ENCODE measurements at places on chromosomes 5 and 9.

DNA sequence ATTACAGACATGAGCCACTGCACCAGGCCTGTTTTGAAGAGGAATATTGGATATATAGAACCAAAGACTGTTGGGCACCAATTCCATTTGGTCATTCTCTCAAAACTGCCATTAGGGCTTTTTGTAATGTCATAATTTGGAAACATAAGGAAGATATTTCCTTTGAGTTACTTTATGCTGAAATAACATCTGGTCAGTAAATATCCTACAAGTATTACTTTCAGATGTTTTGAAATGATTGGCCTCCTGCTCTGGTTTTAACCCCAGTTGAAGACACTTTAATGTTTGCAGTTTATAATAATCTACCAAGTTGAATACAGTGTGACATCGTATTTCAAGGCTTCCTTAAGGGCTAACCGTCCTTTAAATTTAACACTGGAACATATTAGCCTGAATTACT is 33.6 kb downstream of the LRRTM2 start:
- no peak for DNase-seq

DNA sequence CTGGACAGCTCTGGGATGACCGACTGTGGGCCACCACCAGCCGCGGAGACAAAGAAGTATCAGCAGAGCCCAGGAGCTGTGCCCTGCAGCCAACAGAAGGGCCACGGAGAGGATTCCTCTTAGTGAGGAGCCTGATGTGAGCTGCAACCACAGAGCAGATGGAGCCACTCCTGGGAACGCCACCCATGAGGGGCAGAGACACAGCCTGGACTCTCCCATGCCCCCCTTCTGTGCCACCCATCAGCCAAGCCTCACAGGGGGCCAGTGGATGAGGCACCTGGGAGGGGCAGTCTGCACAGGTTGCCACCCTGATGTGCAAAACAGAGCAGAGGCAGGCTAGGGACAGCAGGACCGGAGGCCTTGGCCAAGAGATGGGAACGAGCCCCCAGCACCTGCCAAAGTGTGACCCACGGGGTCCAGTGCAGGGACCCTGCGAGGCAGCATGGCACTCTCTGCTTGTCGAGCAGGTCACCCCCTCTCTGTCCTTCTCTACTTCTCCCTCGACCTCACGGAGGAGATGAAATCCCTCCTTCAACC is 380.7 kb upstream of the IRX1 start:
- no peak for DNase-seq

DNA sequence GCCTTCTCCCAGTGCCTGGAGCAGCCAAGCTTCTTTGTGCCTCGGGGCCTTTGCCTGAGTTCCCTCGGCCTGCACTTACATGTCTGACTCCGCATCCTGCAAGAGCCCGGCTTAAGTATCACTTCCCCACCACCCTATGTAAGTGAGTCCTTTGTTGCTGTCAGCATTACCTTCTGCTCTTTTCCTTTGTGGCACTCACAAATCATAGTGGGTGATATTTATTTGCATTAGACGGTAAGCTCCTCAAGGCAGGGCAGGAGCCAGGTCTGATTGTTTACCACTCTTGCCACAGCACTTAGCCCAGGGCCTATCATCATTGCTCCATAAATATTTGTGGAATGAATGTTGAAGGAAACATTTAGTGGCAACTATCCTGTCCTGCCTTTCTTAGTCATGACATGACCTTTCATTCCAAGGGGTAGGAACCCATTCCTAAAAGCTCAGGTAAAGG is 4.8 kb downstream of the GM2A start:
- no peak for DNase-seq

DNA sequence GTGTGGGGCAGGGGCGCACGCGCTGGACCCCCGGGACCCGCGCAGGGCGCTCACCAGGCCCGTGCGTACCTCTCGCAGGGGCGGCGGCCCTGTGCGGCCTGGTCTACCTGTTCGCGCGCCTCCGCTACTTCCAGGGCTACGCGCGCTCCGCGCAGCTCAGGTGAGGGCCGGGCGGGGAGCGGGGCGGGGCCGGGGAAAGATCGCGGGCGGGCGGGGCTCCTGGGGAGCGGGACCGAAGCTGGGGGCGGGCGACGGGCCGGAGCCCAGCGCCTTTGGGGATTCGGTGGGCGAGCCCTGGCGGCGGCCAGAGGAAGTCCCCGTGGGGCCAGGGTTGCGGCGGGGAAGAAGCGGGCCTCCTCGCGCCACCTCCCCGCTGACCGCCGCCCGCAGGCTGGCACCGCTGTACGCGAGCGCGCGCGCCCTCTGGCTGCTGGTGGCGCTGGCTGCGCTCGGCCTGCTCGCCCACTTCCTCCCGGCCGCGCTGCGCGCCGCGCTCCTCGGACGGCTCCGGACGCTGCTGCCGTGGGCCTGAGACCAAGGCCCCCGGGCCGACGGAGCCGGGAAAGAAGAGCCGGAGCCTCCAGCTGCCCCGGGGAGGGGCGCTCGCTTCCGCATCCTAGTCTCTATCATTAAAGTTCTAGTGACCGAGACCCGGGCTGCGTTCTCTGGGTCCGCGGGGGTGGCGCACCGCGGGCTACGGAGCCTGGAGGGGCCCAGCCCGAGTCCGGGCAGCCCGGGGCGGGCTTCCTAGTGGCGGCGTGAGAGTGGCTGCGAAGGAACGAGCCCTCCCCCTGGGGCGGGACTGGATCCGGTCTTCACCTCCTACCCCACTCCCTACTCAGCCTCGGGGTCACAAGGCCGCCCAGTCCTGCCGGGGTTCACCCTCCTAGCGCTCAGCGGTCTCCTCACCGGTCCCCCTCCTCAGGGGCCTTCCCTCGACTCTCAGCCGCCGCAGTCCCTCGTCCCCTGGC is 2.4 kb downstream of the LTC4S start:
- no peak for DNase-seq

DNA sequence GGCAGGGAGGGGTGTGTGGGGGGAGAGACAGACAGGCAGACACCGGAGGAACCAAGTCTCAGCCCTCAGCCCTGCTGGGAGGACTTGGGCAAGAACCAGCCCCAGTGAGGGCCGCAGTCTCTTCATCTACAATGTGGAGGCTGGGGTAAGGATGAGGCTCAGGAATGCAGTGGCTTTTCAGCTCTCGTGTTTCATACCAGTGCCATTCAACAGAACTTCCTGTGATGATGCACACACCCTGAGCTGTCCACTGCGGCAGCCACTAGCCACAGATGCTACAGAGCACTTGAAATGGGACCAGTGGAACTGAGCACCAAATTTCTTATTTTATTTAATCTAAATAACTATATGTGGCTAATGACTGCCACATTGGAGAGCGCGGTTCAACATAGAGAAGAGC is 10.7 kb downstream of the CAMK2A start:
- no peak for DNase-seq

GRCh38 chr9:80134487-80134886 is 562.7 kb downstream of the TLE4 start:
- no peak for DNase-seq

DNA sequence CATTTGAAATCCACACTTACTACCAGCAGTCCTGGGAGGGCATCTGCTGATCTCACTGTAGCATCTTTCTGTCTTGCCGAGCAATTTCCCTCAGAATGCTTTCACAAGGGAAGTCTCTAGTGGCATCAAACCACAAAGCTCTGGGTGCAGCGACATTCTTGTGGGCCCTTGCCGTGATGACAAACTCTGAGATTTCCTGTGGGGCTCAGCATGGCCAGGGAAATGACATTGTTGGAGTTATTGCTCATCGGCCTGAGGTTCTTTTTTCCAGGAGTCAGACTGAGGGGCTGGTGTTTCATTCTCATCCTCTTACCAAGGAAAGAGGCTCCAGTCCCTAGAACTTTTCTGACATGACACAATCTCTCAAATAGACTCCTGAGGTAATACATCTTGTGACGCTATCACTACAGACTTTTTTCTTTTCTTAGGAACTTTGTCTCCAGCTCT is 51.4 kb downstream of the PFDN1 start:
- DNase-seq = no peak

GRCh38 chr9:136052472-136052880 is 42.6 kb downstream of the NACC2 start:
- no peak for DNase-seq

- DNase-seq = no peak
These were observed 116.8 kb downstream of the RGS3 start for GRCh38 chr9:113580041-113580953.

- DNase-seq = no peak
These were observed 64.5 kb downstream of the PRKACG start for GRCh38 chr9:68949271-68950000.

GRCh38 chr5:108672639-108673038 is 75.1 kb upstream of the FER start:
- DNase-seq = no peak

GRCh38 chr5:122715095-122715494 is 59.8 kb upstream of the SNX2 start:
- no peak for DNase-seq

DNA sequence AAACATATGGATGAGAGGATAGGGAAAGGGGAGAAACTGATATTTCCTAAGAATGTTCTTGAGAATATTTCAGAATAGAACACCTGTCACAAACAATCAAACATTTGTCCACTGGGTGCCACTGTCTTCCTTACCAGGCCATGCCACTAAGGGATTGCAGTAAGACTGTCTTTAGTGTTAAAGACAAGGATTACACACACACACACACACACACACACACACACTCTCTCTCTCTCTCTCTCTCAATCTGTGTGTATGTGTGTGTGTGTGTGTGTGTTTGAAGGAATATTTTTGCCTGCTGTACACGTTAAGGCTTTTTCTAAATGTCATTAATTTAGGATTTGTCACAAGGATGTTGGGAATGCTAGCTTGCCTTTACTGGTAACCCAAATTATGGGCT is 54.4 kb downstream of the CCDC192 start:
- DNase-seq = no peak

Data from mesothelial cell of epicardium (in vitro differentiated cells).